Caco-2 (cell line): ENCODE measurements at places on chromosomes 13 and 19. TPM values are rescaled to one million over a fixed set of nuclear protein-coding genes. Genes with fewer than 3 reads are reported as not detected.

GRCh38 chr13:23847497-23847896 lies 41.7 kb downstream of the MIPEP start:
- H3K4me3 ChIP-seq, result no peak overlapping the region
- no peaks in the 10 kb centered on the region for H3K27me3 ChIP-seq
- H3K36me3 ChIP-seq, result 0 out of 2 replicates have a peak, but pooled peaks cover under 1% of the 10 kb centered on the region
- peaks cover 15% of the 10 kb centered on the region for H3K4me1 ChIP-seq
- peak overlapping the region; percentile 9 for H3K27ac ChIP-seq

- H3K4me1 ChIP-seq, result peaks cover 18% of the 10 kb centered on the region; the same call in 1 of the 2 replicates
- H3K27me3 ChIP-seq, result no peaks in the 10 kb centered on the region
- H3K4me3 ChIP-seq, result peak overlapping the region; percentile 60
- peaks cover 7% of the 10 kb centered on the region for H3K36me3 ChIP-seq
These were observed 774 bp downstream of the GGN start for GRCh38 chr19:38386971-38387549.

DNA sequence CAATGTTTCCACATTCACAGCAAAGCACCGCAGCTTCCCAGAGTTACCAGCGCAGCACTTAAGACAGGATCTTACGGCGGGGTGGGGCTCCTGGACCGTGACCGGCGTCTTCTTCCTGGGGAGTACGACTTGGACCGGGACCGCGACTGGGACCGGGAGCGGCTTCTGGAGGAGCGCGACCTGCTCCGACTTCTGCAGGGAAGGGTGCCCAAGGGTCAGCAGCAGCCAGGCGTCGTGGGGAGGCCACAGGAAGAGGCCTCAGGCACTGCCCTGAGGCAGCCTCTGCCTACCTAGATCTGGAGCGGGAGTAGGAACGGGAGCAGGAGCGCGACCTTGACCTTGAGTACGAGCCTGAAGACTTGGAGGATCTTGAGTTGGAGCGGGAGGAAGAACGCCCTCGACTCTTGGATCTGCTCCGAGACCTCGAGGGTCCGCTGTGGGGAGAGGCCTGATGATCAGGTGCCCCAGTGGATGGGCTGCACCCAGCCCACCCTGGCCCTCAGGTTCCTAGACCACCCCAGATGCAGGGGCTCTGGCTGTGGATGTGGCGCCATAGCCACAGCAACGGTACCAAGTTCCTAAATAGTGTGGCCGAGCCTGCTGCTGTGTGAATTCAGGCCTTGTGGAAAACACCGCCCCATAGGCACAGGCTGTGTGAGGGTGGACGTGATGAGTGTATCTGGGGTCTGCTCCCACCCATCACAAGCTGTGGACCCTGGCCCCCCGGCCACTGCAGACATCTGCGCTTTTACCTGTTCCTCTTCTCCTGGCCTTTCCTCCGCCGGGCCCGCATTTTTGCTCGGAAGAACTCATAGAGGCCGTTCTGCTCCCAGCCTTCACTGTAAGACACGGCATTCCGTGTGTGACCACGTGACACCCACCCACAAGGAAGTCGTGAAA lies 21.9 kb downstream of the CHERP start:
- peaks cover 6% of the 10 kb centered on the region; the same call in 1 of the 2 replicates for H3K36me3 ChIP-seq
- H3K27ac ChIP-seq, result no peak overlapping the region
- H3K4me1 ChIP-seq, result no peaks in the 10 kb centered on the region
- DNase-seq, result no peak

Gene CD33
- total RNA-seq, result not detected in 2 replicates

Gene TPP2
- total RNA-seq, result 58.9 and 64.3 TPM in 2 replicates

DNA sequence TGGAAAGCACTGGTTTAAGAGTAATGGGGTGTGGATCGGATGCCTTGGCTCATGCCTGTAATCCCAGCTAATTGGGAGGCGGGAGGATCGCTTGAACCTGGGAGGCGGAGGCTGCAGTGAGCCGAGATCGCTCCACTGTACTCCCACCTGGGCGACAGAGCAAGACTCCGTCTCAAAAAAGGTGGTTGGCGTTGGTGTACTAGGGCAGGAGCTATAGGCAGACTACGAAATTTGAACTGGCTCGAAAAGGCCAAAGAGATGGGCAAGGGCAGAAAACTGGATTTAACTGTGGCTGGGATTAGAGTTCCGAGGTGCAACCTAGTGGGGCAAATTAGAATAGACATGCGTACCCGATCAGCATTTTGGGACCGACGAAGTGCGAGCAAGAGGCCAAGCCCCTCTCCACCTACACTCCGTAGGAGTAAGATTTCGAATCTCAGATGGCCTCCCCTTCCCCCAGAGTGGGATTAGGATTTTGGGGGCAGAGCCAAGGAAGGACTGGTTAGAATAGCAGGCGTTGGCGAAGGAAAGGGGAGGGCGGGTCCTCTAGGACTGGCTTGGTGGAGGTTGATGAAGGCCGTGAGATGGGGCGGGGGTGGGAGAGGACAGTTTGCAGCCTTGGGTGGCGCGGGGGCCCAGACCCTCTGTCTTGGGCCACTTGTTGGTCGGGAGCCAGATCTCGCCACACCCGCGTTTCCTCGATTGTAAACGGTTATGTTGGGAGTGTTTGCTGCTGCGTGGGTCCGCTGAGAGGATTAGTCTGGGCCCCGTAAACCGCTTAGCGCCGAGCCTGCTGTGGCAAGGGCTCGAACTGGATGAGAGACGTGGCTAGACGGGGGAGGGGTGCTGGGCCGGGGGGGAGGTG lies 2.0 kb upstream of the INAFM1 start:
- H3K36me3 ChIP-seq, result peaks cover 2% of the 10 kb centered on the region
- H3K4me1 ChIP-seq, result peaks cover 9% of the 10 kb centered on the region; the same call in 1 of the 2 replicates
- DNase-seq, result peak; percentile 64
- peak overlapping the region; percentile 94 for H3K27ac ChIP-seq

GRCh38 chr19:10074153-10074552 lies 12.0 kb upstream of the SHFL start:
- no peaks in the 10 kb centered on the region for H3K27me3 ChIP-seq
- H3K36me3 ChIP-seq, result no peaks in the 10 kb centered on the region
- no peak overlapping the region for H3K4me3 ChIP-seq
- no peaks in the 10 kb centered on the region for H3K4me1 ChIP-seq
- H3K27ac ChIP-seq, result no peak overlapping the region
